ENCODE measurements at places on chromosomes 1 and 21.
A peak's percentile ranks its signal among the peaks of the same experiment; 100 is the strongest.

GRCh38 chr1:25768999-25769398, 31.0 kb upstream of the SELENON start:
- DNase-seq, result no peak

DNA sequence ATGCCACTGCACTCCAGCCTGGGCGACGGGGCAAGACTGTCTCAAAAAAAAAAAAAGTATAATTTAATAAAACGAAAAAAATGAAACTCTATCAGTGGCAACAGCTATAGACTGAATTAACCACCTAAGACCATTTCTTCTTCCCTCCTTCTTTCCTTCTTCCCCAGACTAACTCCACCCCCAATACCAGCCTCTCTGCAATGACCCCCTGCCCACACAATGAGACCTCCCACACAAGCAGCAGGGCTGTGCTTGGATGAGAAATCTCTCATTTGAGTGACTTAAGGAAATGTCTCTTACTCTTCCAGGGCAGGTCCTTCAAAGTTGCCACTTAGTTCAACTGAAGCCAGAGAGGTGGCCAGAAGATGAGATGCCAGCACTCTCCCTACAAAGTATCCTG, 94.5 kb upstream of the SYT6 start:
- no peak for DNase-seq

GRCh38 chr1:44661781-44662682, 12.2 kb downstream of the TMEM53 start:
- no peak for DNase-seq

GRCh38 chr1:213186168-213186567, 135.1 kb downstream of the RPS6KC1 start:
- no peak for DNase-seq

DNA sequence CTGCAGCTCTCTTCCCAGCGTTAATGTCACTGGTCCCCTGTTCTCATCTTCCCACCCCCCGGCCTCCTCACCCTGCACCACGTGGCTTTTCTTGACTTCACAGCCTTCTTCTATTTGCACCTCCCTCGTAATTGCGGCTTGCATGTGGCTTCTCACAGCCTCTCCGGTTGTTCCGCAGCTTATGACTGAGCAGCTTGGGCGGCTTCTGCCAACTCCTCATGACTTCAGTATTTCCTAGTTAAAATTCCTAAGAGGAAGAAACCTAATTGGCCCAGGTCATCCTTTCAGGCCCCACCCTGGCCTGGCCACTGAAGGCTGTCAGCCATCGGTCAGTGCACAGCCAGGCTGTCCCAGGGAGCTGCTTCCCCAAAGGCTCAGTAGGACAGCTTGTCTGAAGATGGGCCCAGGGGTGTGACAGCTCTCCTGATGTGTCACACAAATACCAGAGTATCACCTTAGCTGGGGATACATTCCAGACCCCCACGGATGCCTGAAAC, 8.6 kb upstream of the RERE start:
- peak; percentile 74 for DNase-seq

DNA sequence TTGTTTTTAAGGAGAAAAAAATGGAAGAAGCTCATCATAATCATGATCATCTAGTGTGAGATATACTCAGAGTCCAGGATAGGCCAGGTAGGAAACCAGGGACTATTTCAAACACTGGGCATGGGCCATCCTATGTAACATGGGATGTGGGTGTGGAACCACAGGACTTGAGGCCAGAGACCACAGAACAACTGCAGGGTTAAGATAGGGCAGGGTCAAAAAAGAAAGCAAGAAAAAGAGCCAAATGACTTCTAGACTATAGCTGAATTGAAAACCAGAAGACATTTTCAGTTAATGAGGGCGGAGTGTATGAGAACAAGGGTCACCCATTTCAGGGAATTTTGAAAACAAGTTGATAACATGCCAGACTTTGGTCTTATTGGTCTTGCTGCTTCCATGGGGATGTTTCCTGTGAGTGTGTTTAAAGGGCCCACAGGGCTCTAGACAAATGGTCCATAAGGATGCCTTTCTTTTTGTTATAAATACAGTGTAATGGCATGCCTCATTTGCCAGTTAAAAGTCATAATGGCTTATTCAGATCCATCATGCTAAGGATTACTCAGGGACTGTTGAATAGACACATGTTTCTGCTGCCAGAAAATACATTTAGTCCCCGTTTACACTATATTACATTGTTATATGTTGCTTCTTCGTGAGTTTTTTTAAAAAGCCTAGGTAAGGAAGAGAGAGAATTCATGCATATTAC, 182.0 kb upstream of the C21orf91 start:
- no peak for DNase-seq

GRCh38 chr1:71640116-71640515, 559.3 kb upstream of the ZRANB2 start:
- no peak for DNase-seq

DNA sequence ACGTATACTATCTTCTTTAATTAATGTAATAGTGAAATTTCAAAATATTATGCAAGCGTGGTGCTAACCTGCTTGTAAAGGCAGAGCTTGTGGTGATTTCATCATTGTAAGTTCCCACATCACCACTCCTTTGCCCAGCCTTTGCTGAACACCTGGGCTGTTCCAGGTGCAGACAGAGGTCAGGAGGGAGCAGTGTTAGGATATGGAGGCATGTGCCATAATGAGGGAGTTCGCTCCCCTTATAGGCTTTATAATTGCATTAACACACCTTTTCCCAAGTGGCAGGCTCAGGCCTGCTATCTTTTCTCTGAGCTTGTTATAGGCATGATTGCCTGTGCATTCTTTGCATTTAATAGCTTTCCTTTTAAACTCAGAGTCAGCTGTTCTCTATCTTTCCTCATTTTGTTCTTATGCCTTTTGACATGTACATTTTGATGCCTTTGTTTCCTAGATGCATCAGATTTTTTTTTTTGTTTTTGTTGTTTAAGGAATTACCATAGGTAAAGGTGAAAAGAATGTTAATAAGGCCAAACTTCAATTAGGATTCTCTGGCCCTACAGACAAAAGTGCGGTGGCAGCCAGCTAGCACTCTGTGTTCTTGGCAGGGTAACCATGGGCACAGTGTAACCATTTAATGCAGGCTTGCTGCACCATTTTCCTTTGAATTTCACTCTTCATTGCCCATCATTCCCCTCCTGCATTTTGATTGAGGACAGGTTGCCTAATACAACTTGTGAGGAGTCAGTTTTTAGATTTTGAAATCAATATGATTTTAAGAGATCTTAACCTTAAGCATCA, 12.6 kb downstream of the NPL start:
- DNase-seq, result no peak

- no peak for DNase-seq
Observed at GRCh38 chr1:9442278-9442846, 96.9 kb upstream of the SLC25A33 start.

GRCh38 chr1:202234331-202235002, 40.9 kb downstream of the LGR6 start:
- no peak for DNase-seq

DNA sequence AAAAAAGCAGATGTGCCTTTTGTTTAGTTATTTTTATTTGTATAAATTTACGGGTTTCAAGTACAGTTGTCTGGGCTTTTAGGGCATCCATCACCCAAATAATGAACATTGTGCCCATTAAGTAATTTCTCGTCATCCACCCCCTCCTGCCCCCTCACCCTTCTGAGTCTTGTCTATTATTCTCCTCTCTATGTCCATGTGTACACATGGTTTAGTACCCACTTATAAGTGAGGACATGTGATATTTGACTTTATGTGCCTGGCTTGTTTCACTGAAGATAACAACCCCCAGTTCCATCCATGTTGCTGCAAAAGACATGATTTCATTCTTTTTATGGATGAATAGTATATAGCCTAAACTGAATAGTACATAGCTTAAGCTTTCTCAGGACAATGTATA, 189.2 kb downstream of the ZP4 start:
- DNase-seq, result no peak

GRCh38 chr1:212727386-212728181, 27.9 kb upstream of the BATF3 start:
- no peak for DNase-seq

DNA sequence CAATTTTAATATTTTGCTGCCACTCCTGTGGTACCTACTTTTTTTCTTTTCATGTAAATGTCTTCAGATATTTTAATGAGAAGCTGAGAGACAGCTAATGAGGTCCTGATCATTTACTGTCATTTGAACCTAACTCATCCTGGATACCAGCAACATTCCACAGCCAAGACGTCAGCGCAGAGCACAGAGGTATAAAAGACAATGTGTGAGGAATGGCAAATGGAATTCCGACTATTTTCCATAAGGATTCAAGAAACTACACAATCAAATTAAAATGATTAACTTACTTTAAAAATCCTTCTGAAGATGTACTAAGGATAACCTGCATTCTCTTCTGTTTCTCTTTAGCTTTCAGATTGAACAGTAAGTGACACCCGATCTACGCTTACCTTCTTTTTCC, 38.8 kb downstream of the HEATR1 start:
- DNase-seq, result no peak

DNA sequence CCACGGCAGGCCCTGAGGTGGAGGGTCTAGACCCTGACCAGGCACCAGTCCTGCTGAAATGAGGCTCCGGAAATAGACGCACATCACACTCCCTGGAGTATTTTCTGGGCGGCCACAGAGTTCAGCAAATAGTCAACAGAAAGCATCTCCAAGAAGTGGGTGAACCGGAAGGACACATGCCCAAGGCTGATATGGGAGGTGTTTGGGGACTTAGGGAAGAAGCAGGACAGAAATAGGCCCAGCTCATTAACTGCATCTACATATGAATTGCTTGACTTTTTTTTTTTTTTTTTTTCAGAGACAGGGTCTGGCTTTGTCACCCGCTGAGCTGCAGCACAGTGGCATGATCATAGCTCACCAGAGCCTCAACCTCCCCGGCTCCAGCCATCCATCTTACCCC, 36.5 kb upstream of the GPR157 start:
- DNase-seq, result peak; percentile 80

DNA sequence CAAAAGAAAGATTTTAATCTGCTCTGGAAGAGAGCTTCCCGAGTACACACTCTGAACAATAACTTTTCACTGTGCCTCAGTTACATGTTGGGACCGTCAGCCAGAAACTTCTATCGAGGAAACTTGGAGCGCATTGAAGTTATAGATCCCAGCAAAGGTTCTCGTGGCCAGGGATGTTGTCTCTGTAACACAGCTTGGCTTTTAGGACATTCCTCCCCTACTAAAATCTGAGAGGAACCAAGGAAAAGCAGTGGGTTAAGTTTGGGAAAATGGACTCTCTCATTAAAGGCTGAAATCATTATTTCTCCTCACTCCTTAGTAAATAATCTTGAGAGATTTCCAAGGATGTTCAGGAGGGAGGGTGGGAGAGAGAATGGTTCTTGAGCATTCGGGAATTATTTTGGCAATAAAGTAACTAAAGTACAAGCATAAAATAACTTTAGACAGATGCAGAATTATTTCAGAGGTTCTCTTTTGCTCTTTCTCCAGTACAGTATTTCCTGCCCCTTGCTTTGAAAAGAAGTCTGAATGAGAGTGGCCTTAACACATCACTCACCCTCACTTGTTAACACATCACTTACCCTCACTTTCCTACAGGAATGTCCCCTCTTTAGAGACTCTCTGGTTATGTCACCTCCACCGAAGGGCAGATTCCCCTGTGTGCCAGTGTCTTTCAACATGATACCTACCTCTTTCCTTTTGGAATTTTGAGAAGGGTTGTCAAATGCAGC, 1.8 kb upstream of the NFIA start:
- DNase-seq, result no peak

GRCh38 chr1:18146886-18147285, 39.3 kb downstream of the IGSF21 start:
- DNase-seq, result no peak

- no peak for DNase-seq
Observed at GRCh38 chr1:39046613-39047210, 20.6 kb downstream of the NDUFS5 start.

GRCh38 chr1:20932437-20932977, 145.4 kb upstream of the HP1BP3 start:
- DNase-seq, result no peak

All from ELF-1 (cell line).